ENCODE measurements at places on chromosomes 1 and 21.

DNA sequence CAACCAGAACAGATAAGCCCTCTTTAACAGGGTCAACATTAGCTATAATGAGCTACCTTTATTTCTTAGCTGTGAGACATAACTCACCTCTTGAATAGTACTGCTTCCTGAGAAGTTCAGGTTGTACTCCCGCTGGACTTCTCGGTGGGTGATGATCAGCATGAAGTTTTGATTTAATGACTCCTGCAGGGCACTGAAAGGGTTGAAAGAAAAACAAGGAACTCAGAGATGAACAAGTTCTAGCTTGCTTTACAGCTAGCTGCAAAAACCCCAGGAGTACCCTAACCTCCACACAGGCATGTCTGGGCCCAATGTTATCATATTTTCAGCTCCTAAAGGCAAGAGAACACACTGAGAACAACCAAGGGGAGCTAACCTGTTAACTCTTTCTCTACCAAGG, 254.4 kb downstream of the FAF1 start:
- no peak for DNase-seq

DNA sequence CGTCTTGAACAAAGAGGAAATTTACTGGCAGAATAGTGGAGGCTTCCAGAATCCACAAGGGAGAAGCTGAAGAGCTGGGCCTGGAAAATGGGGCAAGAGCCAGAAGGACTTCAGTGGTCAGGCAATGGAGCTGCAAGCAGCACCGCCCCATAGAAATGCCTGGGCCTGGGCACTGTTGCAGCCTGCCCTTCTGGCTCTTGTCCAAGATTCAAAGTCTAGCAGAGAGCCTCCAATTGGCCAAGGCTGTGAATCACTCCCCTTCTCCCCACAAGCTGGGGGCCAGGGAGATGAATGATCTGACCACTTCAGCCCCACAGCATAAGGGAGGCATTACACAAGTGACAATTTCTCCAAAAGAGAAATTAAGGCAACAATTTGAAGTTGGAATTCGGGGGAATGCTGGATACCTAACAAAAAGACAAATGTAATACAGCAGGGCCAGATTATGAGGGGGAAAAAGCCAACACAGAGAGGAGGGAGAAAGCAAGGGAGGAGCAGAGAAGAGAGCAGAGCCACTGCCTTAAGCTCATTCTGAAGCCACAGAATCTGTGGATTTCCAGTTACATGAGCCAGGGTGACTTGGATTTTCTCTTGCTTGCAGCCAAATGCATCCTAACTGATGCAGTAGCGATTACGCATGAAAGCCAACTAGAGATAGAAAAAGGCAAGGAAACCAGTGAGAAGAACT, 80.3 kb downstream of the LRIG2 start:
- no peak for DNase-seq

GRCh38 chr1:235102993-235103411, 25.6 kb downstream of the TOMM20 start:
- no peak for DNase-seq

DNA sequence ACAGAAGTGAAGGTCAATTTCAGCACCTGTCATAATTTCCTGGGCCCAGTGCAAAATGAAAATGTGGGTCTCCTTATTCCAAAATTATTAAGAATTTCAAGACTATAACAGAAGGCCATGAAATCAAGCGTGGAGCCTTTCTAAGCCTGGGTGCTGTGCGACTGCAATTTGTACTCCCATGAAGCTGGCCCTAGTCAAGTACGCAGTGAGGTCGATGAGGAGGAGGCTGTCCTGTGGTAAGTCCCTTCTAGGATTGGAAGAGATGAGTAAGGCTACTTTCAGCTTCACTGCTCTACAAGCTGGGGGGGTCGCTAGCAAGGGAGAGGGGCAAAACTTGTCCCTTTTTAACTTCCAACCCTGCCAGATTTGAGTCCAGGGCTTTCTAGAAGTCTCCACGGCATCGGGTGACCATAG, 410 bp upstream of the NUDC start:
- no peak for DNase-seq

DNA sequence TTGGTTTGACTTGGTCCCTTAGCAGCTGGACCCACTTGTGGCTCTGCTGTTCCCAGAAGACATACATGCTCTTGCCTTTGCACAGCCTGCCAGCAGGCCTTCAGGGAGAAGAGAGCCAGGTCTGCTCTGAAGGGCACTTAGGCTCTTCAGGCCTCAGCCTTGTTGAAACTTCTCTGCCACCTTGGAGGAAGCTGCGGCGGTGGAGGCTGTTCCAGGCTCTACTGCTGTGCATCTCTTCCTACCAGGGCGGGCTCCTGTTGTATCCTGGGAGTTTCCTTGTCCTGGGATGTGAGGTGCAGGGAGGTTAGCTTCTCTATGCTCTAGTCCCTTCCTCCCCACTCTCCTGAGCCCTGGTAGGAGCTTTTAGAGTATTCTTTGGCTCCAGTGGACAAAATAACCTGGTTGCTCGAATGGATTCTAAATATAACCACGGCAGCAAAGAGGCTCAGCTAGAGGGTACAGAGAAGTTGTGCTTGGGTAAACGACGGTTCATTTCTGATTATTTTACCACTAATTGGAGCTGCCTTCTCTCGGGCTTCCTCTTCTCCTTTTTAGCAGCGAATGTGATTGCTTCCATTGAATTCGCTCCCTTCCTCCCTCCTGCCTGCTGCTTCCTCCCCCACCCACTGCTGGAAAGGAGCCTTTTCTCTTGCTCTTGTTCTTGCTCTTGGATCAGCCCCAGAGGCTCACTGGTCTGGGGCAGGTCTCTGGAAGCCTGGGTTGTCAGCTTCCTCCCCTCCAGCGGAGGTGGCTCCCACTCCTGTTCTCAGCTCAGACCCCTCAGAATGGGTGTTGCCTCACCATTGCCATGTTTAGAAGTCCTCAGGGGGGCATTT, 126.6 kb upstream of the CACNA1E start:
- DNase-seq: no peak

GRCh38 chr1:91201176-91201575, 179.3 kb upstream of the ZNF644 start:
- no peak for DNase-seq

DNA sequence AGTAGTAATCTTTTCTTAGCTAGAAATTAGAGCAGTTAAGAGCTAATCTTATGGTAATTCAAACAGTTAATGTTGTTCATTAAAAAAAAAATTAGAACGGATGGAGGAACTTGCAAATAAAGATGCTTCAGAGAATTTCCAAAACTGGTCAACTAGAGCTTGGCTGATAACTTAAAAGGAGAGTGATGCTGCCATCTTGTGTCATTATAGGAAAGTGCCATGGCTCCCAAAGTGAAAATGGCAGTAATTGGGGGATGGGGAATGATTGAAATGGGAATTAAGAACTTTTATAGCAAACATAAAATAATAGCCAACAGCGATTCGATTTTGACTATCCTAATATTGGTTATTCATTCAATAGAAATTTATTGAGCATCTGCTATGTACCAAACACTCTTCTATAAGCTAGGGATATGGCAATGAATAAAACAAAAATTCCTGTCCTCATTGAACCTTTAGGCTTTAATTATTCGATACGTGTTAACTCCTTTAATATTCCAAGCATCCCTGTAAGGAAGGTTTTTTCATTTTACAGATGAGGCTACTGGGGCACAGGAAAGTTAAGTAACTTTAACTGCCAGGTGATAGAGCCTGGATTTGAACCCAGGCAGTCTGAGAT, 5.7 kb upstream of the PLPP3 start:
- DNase-seq: no peak

DNA sequence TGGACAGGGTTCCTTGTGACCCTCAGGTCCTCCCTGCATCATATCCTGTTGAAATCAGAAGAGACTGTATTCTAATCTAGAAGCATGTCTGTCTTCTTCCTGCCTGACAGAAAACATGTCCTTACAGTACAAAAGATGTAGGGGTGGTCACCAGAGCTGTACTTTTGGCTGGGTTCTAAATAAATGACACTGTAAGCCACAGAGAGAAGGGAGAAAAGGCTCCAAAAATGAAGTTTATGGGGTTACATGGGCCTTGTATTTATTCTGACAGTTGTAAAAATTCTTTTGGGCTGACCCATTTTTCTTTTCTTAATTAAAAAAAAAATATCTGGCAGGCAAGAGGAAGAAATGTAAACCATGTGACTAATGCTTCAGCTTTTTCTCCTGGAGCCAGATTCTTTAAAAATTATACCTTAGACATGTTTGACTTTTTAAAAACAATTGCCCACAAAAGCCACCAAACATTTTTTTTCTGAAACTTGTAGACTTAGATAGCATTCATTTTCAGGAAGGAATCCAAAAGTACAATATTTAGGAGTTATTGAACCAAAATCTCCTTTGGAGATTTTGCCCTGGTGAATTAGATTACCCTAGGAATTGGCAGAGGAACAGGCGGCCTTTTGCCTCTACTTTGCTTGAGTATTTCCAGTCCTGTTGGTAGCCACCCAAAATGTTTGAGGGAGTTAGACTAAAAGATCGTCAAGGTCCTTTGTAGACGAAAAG, 17.1 kb downstream of the RGL1 start:
- DNase-seq: no peak

DNA sequence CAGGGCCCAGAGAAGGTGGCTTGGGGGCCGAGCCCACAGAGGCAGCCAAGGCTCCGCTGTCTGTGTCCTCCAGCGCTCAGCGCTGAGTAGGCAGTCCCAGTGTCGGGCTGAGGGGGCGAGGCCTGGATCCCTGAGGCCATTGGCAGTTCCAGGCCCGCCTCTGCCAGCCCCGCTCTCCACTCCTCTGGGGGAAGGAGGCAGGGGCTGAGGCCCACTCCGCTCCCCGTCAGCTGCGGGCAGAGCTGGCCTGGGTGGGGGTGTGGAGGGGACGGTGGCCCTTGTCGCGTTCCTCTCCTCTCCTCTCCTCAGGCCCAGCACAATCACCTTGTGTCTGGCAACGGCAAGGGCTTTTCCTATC, 132.8 kb downstream of the CASZ1 start:
- no peak for DNase-seq

DNA sequence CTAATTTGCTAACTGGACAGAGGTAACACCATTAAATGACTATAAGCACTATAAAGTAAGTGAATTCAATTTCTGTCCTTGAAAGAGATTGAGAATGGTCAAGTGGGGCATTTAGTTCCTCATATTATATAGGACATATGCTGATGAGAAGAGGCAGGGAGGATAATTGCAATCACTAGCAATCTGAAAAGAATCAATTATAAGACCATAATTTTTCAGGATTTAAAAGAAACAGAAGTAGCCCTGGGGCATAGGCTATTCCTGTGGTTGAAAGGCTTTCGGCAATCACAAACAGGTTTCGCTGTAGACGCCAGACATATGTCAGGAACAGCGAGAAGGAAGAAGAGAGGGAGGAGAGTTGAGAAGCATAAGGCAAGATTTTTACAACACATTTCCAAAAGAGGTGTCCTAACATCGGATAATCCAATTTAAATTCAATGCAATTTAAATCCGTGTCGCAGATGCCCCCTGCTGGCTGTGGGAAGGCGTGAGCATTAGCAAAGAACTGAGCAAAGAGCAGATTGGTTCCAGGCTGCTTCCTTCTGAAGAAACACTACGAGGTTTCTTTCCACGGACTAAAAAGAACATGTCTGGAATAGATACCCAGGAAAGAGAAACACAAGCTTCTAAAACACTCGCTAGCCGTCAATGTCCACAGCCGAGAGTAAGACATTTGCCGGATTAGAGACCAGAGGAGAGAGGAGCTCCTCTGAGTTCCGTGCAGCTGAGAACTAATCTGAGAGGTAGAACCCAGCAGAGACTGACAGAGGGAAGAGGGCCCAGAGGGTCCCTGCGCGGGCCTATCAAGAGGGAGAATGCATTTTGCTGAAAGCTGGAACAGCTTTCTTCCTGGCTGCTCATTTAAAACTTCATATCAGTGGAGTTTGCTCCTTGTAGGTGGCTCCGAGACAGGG, 27.9 kb downstream of the RGS5 start:
- DNase-seq: peak; percentile 2

GRCh38 chr1:200029822-200030152, 2.3 kb downstream of the NR5A2 start:
- no peak for DNase-seq

DNA sequence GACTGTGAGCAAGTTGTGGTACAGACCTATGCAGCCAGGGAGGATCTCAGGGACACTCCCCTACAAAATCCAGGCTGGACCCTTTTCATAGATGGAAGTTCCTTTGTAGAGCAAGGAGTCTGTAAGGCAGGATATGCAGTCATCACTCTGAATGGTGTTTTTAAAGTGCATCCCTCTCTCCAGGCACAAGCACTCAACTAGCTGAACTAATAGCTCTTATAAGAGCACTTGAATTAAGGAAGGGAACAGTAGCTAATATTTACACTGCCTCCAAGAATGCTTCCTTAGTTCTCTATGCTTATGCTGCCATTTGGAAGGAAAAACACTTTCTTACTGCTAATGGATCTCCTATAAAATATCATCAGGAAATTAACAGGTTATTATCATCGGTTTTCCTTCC, 27.0 kb upstream of the SMYD3 start:
- DNase-seq: no peak

DNA sequence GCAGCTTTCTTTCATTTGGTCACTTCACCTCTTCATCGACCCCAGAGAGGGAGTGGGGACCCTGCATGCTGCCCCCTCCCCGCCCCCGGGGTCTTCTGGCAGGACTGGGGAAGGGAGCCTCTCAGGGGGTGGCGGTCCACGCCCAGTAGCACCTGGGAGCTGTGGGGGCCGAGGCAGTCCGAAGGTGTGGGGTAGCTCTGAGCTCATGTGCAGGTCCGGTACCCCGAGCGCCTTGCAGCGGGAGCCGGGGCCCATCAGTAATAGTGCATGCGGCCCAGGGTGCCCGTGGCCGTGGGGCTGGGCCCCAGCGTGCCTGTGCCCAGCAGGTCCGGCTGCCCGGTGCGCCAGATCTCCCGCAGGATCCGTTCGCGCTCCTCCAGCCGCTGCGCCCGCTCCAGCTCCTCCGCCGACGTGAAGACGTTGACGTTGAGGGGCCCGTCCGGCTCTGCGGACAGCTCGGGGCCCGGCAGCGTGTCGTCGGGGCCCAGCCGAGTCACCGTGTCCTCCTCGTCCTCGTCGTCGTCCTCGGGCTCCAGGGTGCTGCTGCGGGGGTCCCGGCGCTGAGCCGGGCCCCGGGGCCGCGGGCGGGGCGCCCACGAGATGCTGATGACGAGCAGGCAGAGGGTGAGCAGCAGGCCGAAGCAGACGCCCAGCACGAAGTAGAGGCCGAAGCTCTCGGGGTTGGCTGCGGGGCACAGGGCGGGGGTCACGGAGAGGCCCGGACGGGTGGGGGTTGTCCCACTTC, 1.2 kb downstream of the EVA1B start:
- no peak for DNase-seq

- DNase-seq: no peak
These were observed 106.9 kb upstream of the OLFM3 start for GRCh38 chr1:102103646-102104045.

GRCh38 chr1:223183268-223183862, 40.3 kb upstream of the TLR5 start:
- no peak for DNase-seq

Measured in stimulated activated CD4-positive, alpha-beta T cell treated with anti-CD3 and anti-CD28 coated beads, Interleukin-2, amount 100 ng/mL, for 4 hours (primary cell).